Left renal cortex interstitium (tissue), 4 donors: ENCODE measurements at places on chromosomes 6 and 20.

GRCh38 chr6:42604150-42604549 is 40.3 kb downstream of the UBR2 start:
- no peak for DNase-seq

DNA sequence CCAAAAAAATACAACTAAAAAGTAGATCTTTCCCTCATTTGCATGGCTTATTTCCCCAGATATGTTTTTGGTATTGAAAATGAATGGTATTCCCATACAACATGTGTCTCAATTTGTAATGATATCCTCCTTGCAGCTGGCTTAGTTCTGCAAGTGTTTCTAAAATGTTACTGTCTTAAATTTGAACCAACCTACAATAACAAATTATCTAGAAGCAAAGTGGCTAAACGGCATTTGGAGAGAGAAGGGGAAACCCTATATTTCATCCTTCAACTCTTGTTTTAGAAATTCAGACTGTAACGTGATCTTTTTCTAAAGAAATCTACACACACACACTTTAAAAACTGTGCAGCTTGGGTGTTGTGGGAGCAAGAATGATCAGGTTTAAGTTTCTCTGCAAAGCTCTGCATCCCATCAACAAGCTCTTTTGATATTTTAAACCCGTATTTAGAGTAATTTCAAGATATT is 153.0 kb downstream of the SOBP start:
- no peak for DNase-seq

- no peak for DNase-seq
These were observed 246.5 kb downstream of the HAO1 start for GRCh38 chr20:7693761-7694160.

- no peak for DNase-seq
These were observed 42.6 kb upstream of the ENPP1 start for GRCh38 chr6:131765081-131765803.

- DNase-seq = peak; percentile 45
These were observed 86.0 kb downstream of the SESN1 start for GRCh38 chr6:109008537-109009235.

GRCh38 chr20:44952731-44953130 is 7.5 kb downstream of the TOMM34 start:
- no peak for DNase-seq

GRCh38 chr6:1324936-1325335 is 13.0 kb downstream of the FOXQ1 start:
- no peak for DNase-seq
